ENCODE measurements at places on chromosomes 16 and 17.

- DNase-seq = no peak
Observed at GRCh38 chr17:82846061-82846691, 6.4 kb upstream of the ZNF750 start.

DNA sequence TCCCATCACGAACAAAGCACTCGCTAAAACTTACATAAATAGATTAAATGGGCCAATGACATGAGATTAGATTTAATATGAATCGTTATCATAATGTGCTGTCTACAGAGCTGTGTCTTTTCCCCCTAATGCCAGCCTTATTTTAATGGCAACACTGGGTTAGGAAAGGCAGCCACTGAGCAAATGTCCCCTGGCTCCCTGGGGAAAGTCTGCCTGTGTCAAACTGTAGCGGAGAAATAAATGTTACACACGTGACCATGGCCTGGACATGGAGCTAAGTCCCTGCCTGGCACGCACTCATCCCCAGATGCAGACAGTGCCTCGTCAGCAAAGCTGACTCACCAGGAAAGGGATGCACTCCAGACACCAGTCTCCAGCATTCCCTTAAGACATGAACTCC is 61.3 kb upstream of the SDK2 start:
- DNase-seq = no peak

DNA sequence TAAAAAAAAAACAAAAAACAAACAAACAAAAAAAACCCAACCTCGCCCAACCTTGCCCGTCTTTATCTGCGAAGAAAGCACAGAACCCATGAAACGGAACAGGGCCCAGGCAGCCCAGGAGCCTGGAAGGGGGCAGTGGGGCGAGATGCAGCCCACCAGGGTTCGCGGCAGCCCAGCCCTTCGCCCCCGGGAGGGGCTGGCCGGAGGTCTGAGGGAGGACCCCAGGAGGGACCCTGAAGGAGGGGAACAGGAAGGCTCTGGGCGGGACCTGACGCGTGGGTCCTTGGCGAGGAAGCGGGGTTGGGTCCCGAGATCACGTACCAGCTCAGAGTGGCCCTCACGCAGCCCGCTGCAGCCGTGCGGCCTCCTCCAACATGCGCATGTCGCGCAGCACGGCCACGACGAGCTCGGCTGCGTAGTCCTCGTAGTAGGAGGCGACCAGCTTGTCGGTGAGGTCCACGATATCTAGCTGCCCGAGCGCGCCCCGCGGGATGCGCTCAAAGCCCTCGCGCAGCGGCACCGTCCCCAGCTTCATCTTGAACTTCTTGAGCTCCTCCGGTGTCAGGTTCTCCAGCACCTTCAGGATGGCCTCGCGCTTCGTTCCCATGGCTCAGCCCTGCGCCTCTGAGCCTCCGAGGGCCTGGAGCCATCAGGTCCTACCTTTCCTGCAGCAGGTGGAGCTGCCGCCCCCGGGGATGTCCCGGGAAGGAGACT is at the start of gene PYDC1:
Gene PYDC1 (minus strand): TSS at position 714 of the 714 bp plus-strand sequence. CDS start 107 bp downstream, at position 607.
- DNase-seq = no peak

DNA sequence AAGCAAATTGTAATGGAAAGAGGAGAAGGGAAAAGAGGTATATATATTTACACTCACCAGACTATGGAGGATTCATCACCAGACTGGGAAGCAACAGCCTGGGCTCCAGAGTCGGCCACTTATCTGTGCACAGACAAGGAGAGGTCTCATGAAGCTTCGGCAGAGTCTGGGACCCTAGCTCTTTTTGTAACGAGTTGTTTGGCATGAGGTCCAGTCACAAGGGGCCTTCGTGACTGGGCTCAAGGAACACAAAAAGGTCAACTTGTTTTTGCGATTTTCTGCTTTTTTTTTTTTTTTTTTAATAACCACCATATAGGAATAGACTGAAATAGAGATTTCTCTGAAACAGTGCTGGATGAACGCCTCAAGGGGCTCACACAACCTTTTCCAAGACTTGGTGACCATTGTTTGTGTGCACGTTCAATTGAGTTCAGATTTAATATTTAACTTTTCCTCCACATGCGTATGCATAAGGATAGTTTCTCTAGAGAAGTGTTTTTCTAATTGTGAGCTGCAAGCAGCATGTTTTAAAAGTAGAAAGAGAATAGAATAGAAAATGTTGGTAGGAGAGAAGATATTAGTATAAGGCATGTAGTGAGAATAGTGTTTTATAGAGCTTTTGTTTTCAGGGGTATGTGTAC is 25.8 kb downstream of the BPTF start:
- no peak for DNase-seq

GRCh38 chr16:78230832-78231231 is 131.4 kb downstream of the WWOX start:
- DNase-seq = no peak

DNA sequence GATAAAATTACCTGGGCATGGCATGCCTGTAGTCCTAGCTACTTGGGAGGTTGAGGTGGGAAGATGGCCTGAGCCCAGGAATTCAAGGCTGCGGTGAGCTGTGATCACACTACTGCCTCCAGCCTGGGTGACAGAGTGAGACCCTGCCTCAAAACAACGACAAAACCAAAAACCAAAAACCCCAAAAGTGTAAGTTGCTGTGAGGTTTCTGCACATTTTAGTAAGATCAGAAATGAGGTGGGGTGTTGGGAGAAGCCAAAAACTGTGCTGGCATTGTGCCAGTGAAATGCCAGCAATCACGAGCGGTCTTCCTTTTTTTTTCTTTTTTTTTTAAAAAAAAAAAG is 114.6 kb downstream of the PITPNC1 start:
- DNase-seq = no peak

- DNase-seq = no peak
Observed at GRCh38 chr16:84047206-84047605, 4.6 kb upstream of the SLC38A8 start.

DNA sequence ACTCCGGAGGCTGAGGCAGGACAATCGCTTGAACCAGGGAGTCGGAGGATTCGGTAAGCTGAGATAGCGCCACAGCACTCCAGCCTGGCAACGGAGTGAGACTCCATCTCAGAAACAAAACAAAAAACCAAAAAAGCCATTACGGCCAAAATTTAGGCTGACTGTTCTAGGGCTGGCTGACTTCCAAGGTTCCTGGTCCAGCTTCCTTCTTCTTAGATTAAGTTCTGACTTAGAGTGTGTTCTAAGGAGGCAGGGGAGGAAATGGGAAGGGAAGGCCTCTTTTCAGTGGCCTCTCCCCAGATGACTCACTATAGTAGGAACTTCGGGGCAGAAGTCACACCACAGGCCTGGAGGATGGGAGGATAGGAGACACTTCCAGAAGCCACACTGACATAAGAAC is 27.7 kb upstream of the CLEC18B start:
- DNase-seq = no peak

GRCh38 chr17:77695386-77695785 is 263.1 kb upstream of the TNRC6C start:
- DNase-seq = no peak

- no peak for DNase-seq
Observed at GRCh38 chr17:28199728-28200127, 119.3 kb upstream of the TMEM97 start.

DNA sequence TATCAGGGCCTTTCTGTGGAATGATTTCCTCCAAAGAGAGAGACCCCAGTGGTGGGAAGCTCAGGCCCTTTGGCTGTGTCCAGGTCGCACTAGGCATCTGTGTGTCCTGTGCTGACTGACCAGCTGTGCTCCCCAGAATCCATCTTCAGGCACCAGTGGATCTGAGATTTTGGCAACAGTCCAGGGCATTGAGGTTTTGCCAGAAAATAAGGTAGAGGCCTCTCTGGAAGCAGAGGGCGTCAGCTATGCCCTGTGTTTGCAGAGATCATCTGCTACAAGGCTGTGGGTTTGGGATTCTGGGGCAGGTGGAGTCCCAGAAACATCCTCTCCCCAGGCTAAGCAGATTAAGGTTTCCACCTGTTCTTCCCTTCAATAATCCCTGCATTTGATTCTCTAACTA is 57.5 kb upstream of the TOB1 start:
- no peak for DNase-seq

- DNase-seq = no peak
Observed at GRCh38 chr16:13291591-13292333, 390.4 kb downstream of the SHISA9 start.

GRCh38 chr17:59751955-59752413 is 44.5 kb downstream of the VMP1 start:
- peak; percentile 26 for DNase-seq

DNA sequence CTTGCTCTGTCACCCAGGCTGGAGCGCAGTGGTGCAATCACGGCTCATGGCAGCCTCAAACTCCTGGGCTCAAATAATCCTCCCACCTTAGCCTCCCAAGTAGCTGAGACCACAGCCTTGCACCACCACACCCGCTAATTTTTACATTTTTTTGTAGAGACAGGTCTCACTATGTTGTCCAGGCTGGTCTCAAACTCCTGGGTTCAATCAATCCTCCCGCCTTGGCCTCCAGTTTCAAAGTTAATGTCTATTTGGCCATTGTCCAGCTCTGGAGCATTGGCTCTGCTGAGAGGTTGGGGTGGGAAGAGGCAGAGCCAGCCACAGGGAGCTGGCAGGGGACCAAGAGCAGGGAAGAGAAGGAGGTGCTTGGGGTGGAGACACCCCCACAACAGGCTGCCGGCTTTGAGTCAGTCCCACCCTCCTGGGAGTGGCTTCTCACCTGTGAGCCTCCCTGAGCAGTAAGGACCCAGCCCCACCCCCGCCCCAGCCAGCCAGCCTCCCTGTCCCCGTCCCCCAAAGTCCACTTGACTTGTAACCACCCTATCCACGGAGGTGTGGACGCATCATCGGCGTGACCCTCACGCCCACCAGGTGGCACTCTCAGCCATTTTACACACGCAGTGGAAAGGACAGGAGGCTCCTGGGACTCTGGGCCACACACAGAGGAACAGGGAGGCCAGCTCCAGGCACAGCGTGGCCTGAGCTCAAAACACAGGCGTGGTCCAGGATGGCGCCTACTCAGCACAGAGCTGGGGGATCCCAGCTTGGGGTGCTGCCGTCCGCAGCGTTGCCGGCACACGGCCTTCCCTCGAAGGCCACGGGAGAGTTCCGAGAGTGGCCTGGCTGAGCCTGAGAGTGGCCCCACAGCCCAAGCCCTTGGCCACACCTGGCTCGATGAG is 22.8 kb upstream of the PVALEF start:
- peak; percentile 60 for DNase-seq

DNA sequence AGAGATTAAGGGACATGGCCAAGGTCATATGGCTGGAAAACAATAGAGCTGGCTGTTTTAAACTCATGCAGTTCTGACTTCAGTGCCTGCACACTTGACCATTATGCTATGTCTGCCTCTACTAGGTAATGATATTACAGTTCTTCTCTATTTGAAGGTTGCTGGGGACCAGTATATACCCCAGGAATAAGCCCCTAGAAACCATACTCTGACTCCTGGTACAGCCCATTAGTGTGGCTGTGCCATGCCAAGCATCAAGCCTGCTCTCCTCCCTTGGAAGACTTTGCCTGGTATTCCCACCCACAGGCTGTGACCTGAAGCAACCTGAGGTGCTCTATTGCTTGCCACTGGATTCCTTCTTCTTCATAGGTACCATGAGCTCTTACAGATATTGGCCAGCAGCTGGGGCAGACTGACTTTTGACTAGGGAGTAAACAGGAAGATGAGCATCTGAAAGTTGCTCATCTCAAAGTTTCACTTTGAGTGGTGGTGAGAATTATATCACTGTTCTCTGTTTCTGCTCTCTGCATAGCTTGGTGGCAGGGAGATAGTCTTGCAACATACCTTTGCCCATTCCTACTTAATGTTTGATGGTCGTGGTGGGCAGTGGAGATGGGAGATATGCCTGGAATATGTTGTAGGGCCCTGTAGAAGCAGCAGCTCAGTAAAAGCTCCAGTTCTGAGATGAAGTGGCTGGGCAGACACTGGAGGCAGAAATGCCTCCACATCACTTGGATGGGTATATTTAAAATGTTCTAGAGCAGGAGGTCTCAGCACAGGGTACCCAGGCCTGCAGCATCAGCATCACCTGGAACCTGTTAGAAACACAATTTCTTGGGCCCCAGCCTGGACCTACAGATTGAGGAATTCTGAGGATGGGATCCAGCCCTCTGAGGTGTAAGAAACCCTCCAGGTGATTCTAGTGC is 274.7 kb downstream of the HS3ST4 start:
- peak; percentile 11 for DNase-seq

DNA sequence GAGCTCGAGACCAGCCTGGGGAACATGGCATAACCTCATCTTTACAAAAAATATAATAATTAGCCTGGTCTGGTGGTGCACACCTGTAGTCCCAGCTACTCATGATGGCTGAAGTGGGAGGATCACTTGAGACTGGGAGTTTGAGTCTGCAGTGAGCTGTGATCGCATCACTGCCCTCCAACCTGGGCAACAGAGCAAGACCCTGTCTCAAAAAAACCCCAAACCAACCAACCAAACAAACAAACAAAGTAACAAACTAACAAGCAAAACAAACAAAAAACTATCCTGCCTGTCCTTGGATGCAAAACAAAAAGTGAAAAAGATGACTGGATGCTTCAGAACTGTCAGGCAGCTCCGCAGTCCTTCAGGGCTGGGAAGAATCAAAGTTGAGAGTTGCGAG is 5.7 kb upstream of the NGFR start:
- DNase-seq = no peak
